ENCODE measurements at places on chromosomes 2 and 18. TPM values are rescaled to one million over a fixed set of nuclear protein-coding genes. Genes with fewer than 3 reads are reported as not detected.

Gene HOXD12
- not detected for polyA plus RNA-seq

Gene ATP6V1C2
- polyA plus RNA-seq: 0.06 TPM

Gene IL1RL2
- polyA plus RNA-seq: 0.05 TPM

Gene CD207
- 0.33 TPM for polyA plus RNA-seq

Gene WDR43
- polyA plus RNA-seq: 48.5 TPM

Gene MPHOSPH10
- 9.2 TPM for polyA plus RNA-seq

Gene GAREM1
- 2.8 TPM for polyA plus RNA-seq

Gene TLX2
- 25.6 TPM for polyA plus RNA-seq

Gene LINC00305
- not detected for polyA plus RNA-seq

Gene IL1RN
- not detected for polyA plus RNA-seq

Gene PRKCE
- polyA plus RNA-seq: 20.4 TPM

Gene KCNK3
- 0.16 TPM for polyA plus RNA-seq

Gene C1QL2
- polyA plus RNA-seq: not detected

Gene NGEF
- 1.4 TPM for polyA plus RNA-seq

Gene TIMM21
- 27.6 TPM for polyA plus RNA-seq

Gene DYNAP
- not detected for polyA plus RNA-seq

Gene GPR75
- polyA plus RNA-seq: 2.4 TPM

Gene ANKRD30B
- not detected for polyA plus RNA-seq

Gene FEV
- 1.2 TPM for polyA plus RNA-seq

Gene ERLEC1
- 61.7 TPM for polyA plus RNA-seq
